ENCODE measurements at places on chromosomes 3 and 15.

GRCh38 chr3:4993276-4994143, 14.3 kb downstream of the BHLHE40 start:
- no peak for DNase-seq

- DNase-seq = no peak
Measured at GRCh38 chr3:160568989-160569388, 3.6 kb upstream of the KPNA4 start.

GRCh38 chr15:82832601-82833361, 23.4 kb downstream of the WHAMM start:
- peak; percentile 93 for DNase-seq

DNA sequence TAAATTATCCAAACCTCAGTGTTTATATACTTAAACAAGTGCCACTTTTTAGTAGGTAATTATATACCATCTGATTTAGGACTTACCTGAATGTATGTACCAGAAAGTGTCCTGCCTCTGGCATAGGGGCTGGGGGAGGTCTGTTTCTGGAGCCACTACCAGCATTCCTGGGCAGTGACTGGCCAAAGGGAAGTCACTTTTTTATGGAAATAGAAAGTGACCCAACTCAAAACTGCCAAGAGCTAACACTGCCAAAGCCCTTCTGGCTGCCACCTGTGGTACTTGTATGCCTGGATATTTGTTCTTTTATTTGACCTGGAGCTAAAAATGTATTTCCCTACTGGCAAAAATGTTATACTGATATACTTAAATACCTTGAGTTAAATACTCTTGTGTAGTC, 42.7 kb downstream of the ESYT3 start:
- DNase-seq = no peak

- DNase-seq = peak; percentile 48
Measured at GRCh38 chr15:40857601-40858341, 13.9 kb downstream of the SPINT1 start.

DNA sequence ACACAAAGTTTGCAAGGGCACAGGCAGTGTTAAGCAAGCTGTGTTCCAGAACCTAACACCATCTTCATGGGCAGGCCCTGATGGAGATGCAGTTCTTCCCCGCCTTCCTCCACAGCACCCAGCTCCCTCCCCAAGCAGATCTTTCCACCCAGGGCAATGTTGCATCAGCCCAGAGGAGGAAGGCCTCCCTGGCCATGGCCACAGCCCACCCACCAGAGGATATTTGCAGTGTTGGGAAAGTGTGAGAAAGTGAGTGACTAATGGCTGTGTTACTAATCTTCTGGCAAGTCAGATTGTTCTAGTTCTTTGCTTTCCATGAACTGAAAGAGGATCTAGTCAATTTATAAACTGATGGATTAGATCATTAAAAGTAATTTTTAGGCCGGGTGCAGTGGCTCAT, 42.0 kb upstream of the ATP10A start:
- DNase-seq = peak; percentile 88

DNA sequence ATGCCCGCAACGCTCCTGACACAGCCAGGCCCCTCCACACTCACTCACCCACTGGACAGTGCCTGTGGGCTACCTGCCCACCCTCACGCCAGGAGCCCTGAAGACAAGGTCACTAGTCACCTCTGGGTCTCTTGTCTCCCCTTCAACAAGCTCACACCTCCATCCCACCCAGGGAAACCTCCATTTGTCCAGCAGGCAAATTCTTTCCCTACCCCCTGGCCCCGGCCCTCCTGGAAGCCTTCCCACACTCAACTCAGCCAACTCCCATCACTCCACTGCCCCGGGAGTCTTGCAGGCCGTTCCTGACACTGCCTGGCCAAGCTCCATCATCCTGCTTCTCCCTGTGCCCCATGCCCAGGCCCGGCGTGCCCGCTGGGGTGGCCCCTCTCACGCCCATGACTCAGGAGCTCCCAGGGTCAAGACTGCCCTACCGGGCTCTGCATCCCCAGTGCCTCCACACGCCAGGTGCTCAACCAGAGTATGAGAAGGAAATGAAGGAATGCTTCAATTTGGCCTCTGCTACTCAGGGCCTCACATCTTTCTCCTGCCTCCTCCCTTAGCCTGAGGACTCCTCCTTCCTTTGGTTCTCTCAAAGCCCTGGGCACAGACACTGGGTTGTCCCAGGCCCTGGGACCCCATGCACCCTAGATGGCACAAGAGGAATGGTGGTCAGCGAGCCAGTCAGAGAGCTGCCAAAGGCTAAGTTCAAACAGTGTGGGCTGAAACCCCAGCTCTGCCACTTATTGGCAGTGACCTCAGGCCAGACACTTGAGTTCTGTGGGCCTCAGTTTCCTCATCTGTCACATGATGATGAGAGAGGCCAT, 88.6 kb downstream of the SEC22A start:
- no peak for DNase-seq

DNA sequence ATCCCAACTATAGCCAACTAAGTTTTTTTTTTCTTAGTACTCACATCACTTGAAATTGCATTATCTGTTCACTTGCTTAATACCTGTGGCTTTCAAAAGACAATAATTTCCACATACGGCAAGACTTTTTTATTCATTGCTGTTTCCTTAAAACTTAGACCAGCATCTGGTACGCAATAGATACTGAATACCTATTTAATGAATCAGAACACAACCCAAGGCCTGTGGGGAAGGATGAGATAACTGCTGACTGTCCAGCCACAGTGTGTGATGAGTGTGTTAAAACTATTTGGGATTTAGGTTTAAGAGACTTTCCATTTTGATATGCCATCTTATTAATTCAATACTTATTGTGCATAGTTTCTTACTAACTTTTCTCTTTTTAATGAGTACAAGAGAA, 988.7 kb downstream of the NTRK3 start:
- peak; percentile 36 for DNase-seq

GRCh38 chr3:159488602-159489001, 500.0 kb upstream of the IL12A start:
- no peak for DNase-seq

- DNase-seq = no peak
Measured at GRCh38 chr3:72070005-72070404, 285.1 kb upstream of the PROK2 start.

DNA sequence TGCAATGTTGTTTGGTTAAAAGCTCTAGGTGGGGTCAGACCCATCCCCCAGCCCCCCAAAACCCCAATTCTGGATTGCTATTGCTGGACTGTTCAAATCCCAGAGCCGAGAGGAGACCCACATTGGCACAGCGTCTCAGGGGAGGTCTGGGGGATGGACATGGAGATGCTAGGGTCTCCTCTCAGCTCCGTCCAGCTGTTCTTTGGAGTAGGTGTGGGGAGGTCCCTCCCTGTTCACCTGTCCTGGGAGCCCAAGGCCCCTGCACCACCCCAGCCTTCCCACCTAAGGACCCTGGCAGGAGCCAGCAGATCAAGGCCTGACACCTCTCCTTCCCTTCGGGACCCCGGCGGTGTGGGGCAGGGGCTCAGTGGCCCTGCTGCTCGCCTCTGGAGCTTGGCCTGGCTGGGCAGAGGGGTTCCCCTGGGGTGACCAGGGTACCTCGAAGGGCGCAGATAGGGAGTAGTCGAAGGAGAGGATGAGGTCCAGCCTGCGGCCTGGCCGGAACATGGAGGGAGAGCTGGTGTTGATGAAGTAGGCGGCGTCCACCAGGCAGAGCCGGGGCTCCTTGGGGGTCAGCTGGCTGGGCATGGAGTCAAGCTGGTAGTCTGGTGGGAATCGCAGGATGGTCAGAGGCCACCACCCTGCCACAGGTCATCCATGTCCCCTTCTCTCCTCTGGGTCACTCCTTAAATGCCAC, 23.9 kb downstream of the PLA2G4D start:
- DNase-seq = no peak

DNA sequence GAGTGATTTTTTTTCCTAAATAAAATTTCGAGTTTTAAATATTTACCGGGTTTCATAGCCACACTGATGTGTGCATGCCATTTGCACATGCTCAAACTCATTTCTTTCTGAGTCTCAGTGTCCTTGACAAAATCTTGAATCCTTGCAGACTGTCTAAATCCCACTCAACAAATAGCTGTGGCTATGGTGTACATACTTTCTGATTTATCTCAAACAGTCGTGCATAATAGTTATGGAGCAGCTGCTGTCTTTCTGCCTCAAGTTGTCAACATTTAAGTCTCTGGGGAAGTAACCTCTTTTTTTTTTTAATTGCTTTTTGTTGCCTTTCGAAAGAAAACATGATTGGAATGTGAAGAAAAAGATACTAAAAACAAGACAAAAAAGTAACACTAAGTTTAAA, 52.8 kb upstream of the UTS2B start:
- DNase-seq = peak; percentile 70

DNA sequence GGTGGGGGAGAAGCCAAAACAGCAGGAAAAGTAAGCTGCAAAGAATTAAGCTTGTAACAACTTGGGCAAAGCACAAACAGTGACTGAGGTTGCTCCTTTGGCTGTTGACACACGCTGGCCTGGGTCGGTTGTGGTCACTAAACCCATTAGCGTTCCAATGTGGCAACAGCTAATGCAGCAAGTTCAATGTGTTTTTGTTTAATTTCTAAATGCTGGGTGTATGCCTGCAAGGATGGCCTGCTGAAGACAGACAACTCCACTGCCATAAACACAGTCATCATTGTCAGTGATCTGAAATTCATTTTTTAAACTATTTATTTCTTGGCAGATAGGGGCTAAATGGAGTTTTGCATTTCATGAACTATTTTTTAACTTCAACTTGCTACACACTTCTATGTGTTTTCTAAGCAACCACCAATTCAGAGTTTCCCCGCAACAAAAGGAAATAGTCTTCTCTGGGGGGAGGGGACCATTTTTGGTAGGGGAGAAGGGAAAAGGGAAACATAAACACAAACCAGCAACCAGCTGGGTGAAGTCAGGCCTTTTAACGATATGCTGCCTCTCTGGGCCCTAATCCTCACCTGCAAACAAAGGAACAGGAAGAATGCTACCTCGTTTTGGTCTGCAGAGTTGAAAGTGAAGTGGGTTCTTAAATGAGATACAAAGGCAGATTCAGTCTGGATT, 34.8 kb upstream of the WNT5A start:
- no peak for DNase-seq

GRCh38 chr15:96307856-96308394, 22.6 kb upstream of the NR2F2 start:
- no peak for DNase-seq

GRCh38 chr3:184558726-184559125, 2.9 kb upstream of the EPHB3 start:
- DNase-seq = no peak

All from IMR-90 (cell line).